ENCODE measurements at places on chromosomes 7 and 10.

GRCh38 chr7:1533547-1534329, 3.2 kb downstream of the MAFK start:
- DNase-seq, result peak; percentile 41

DNA sequence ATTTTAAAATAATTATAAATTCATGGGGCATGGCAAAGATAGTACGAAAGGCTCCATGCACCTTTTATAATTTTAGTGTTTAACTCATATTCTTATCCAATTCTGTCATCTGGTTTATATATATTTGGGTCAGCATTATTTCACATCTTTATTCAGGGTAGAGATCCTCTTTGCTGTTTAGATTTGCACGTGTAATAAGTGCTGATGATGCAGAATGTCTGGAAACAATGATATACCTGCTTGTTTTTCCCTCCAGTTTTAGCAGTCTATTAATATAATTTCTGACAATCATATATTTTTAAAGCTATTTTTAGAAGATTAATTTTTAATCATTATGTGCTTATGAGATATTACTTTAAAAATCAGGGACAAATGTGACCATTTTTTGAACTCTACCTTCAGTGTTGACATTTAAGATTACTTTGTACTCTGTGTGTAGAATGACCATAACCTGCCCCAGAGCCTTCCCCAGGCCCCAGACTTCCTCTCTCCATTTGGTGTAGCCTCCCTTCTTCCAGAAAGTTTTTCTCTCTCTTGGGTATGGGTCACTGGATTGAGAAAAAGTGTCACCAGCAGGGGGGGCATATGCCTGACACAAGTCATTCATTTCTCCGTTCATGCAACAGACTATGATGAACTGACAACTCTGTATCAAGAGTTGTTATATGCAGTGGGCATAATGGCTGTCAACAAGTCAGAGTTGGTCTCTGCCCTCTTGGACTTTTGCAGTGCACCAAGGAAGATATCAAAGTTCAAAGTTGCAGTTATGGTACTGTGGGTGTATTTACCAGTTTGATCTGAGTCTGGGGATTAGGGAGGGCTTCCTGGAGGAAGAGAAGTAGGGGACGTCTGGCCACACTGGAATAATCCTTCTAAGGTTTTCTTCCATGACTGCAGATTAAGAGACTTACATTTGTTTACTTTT, 192.6 kb upstream of the CCDC6 start:
- no peak for DNase-seq

DNA sequence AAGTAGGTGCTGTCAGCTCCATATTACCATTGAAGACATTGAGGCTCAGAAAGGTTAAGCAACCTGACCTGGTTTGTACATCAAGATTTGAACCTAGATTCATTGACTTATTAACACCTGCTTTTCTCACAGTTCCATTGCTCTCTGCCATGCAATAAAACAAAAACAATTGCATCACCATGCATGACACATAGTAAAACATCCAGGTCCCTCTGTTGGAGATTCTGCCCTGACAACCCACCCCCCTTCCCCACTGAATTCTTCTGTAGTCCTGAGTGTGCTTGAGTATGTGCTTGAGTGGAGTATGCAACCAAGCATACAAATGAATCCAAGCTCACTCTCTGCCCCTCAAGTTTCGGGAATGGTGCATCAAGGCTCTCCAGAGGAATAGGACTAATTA, 6.0 kb upstream of the LMBR1 start:
- DNase-seq, result no peak

DNA sequence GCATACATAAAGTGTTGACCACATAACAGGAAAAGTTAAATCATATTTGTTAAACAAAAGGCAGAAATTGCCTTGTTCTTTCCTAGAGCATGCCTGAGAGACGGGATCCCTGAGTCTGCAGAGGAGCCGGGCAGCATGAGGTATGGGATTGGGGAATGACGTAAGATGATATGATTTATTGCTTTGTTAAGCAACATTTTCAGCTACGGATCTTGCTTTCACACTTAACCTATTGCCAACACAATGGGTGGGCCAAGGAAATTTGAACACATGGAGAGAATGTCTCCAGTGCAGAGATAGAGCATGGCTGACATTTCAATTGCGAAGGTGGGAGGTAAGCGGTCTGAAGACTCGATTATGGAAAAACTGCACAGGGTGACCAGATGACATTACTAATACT, 76.7 kb downstream of the EMX2 start:
- DNase-seq, result no peak

DNA sequence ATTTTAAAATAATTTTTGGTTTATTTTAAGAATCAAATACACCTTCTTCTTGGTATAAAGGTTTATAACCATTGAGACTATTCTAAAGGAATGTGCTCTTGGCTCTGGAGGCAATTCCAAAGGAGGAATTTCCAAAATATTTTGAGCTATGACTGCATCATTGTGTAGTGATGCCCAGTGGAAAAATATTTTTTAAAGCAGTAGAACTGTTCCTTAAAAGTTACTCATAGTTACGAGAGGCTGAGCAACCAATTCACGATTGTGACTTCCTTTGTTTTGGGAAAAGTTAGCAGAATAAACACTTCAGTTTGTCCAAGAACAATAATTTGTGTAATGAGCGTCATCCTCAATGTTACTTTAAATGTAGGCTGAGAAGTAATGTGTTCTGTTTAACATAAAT, 233.6 kb downstream of the BAMBI start:
- no peak for DNase-seq

- no peak for DNase-seq
These were observed 63.4 kb downstream of the HPSE2 start for GRCh38 chr10:99172128-99172738.

GRCh38 chr10:131022981-131023380, 288.5 kb downstream of the TCERG1L start:
- DNase-seq, result no peak

- no peak for DNase-seq
These were observed 5.3 kb upstream of the CLIP2 start for GRCh38 chr7:74283858-74284447.

- DNase-seq, result no peak
These were observed 438.0 kb downstream of the ETV1 start for GRCh38 chr7:13551503-13551902.

DNA sequence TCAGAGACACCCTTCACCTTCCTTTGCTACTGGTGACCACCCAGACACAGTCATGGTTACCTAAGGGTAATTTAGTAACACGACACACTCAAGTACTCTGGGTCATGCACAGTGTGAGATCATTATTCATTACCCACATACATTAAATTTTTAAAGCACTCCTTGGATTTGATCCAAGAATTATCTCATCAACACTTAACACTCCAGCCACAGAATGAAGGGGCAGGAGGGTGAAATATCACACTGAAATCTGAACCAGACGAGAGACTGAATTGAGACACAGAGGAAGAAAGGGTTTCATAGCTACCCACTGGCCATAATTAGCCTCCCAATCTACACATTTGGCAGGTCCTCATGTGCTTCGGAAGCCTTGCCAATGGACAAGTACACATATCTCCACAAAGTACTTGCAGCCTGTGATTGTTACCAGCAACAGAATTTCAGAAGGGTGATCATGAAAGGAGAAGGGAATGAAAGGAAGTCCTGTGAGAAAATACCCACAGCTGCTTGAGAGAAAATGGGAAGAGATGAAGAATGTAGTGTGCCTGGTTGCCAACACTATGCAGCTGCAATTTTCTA, 189.3 kb downstream of the POLR1F start:
- no peak for DNase-seq

- DNase-seq, result no peak
These were observed 20.1 kb downstream of the SFR1 start for GRCh38 chr10:104142081-104142480.

- no peak for DNase-seq
These were observed 48.4 kb upstream of the GNA12 start for GRCh38 chr7:2892549-2892948.

- no peak for DNase-seq
These were observed 13.6 kb downstream of the MAD1L1 start for GRCh38 chr7:2219136-2219535.

DNA sequence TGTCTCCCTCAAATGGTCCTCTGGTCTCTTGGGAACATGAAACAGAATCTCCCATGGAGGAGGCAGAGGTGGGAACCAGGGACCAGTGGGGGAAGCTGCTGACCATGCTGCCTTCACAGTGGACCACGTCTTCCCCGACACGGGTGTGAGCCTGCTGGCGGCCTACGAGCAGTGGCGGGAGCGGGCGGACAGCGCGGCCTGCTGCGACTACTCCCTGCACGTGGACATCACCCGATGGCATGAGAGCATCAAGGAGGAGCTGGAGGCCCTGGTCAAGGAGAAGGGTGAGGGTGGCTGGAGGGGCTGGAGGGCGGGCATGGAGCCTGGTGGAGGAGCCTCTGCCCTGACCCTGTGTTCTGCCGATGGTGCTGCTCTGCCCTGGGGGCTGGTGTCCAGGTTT, 8.0 kb downstream of the DPYSL4 start:
- DNase-seq, result no peak

DNA sequence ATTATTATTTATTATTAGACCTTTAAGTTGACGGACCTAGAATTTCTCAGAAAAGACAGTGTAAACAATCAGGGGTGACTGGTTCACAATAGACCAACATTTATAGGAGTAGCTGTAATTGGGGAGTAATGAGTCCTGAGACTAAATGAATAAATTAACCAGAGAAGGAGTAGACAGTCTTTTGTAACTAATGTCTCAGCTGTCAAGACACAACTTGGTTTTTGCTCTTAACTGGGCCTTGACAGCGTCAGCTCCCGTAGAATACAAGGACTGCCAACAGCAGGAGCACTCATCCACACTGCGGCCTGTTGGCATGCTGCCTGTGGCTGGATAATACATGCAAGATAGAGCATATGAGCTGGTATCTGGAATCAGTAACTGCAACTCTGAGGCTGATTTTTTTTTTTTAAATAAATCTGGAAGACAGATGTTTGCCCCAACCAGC, 123.9 kb downstream of the CACNA2D1 start:
- DNase-seq, result peak; percentile 84

GRCh38 chr7:28291559-28291958, 111.0 kb upstream of the JAZF1 start:
- no peak for DNase-seq

DNA sequence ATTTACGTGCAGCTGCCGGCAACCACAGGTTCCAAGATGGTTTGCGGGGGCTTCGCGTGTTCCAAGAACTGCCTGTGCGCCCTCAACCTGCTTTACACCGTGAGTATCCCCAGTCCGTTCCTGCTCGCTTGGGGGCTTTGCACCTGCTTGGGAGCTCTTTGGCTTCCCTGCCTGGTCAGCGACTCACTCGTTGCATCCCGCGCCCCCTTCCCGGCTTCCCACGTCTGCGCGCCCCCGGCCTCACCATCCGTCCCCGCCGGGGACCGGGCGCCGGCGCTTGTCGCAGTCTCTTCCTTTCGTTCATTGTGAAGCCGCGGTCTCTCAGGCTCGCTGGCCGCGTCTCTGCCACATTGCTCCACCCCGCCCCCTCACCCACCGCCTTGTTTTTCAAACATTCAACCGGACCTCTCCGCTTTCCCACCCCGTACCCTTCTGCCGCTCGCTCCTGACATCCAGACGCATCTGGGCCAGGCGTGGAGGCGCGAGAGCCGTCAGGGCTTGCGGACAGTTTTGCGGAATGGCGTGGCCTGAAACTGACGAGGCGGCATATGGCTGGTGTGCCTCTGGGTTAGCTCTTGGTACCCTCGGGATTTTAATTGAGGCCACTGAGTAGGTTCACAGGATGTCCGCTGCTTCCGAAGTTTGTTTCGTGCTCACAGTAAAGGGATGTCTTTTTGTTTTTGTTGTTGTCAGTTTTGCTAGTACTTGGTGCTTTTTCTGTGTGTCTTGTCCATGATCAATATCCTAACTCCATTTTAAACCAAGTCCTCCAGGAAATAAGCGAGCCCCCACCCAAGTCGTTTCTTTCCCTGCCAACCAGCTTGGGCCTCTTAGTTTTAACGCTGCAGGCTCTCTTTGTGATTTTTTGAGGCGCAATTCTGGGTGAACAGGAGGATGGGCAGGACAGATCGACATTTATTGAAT, 639 bp downstream of the TSPAN13 start:
- DNase-seq, result no peak

- DNase-seq, result no peak
These were observed 28.2 kb downstream of the GIMAP4 start for GRCh38 chr7:150595361-150595760.

DNA sequence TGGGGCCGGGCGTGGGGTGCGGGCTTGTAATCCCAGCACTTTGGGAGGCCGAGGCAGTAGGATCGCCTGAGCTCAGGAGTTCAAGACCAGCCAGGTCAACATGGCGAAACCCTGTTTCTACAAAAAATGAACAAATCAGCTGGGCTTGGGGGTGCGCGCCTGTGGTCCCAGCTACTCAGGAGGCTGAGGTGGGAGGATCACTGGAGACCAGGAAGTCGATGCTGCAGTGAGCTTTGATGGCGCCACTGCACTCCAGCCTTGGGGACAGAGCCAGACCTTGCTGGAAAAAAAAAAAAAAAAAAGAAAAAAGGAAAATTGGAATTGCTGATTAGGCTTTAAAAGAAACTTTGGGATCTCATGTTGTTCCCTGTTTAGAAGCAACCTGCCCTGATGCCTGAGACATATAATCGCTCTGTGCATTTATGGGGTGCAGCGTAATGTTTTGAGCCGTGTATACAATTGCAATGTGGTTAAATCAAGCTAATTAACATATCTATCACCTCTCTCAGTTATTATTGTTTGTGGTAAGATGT, 851 bp downstream of the AKR1E2 start:
- no peak for DNase-seq

DNA sequence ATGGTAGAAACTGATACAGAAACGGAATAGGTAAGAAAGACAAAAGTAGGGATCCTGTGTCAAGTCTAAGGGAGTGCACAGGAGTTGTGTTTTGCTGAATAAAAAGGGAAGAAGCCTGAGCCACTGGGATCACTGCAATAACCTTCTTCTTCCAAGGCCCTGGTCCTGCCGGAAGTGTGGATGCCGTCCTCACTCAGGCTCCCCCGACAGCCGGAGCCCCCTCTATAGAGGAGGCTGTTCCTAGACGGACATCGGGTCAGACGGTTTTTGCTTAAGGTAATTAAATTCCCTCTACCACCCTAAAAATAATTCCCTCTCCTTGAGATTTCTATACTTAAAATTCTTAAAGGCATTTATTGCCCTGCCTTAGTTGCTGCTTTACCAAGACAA, 566.9 kb downstream of the PTPRN2 start:
- DNase-seq, result no peak
